Esophagus squamous epithelium (tissue), 5 donors: ENCODE measurements at places on chromosomes 5 and 9.

GRCh38 chr9:78026947-78027346 is 4.7 kb downstream of the GNAQ start:
- DNase-seq: no peak

DNA sequence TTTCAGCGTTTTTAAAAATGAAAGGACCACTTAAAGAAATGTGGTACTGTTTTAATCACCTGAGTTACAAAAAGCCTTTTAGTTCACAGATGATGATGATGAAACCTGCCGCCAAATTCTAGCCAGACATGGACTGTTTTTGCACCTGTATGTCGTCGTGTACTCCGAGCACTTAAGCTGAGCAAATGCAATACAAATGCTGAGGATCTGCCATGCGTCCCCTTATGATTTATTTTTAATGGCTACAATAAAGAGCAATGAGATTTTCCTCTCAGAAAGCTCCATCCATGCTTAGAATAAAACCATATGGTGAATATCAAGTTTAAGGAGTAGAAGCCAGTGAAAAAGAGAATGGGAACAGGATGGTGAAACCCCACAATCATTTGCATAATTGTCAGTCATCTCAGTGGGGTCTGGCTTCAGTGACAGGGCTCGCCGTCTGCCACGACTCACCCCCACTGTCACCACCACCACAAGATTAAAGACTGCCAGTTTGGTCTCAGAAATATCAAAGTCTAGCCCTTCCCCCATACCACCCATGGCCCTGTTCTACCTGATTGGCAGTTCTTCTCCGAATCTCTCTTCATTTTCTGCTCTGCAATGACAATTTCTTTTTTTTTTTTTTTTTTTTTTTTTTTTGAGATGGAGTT is 159.9 kb downstream of the GOLPH3 start:
- no peak for DNase-seq

DNA sequence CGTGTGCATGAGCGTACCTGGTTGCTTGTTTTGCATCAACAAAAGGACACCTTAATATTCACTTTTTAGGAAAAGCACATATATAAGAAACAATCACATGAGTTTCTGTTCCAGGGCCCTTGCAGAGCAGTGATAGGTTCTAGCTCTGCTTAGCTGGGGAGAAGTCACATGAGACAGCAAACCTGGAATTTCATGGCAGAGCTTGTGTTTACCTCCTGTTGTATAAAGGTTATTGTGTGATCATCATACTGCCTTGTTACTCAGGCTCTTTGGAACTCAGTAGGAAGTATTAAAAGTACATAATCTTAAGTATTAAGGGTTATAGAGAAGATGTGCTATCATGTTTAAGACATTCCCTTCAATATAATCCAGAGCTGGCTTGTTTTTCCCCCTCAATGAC is 18.0 kb upstream of the VLDLR start:
- DNase-seq: no peak

GRCh38 chr5:52725808-52726207 is 61.9 kb upstream of the ITGA1 start:
- DNase-seq: no peak

DNA sequence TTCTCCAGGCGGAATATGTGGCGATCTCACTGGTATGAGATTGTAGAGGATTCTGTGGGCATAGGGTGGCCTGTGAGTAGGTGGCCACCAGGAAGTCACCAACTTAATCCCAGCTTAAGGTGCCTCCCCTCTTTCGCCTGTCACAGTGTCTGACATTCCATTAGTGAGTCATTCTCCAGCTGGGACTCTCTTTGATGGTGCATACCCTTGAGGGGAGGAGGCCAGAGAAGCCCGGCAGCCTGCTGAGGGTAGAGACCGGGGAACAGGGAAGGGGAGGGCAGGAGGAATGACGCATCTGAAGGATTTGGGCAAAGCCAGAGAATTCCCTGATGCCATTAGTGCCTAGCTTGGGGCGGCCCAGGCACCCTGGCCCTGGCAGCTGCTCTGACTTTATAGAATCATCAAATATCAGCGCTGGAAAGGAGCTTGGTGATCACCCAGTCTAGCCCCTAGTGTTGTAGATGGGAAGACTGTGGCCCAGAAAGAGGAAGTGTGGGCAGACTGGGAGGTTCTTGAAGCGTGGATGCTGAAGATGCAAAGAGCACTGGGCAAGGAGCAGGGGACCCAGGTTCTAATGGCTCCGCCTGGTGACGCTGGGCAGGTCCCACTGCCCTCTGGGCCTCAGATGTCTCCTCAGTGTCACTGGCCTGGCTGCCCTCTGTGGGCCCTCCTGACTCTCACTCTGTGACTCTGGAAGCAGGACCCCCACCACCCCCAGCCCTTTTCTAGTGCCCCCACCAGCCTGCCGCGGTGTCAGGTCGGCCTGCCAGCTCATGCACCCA is 41.4 kb downstream of the DAB2IP start:
- DNase-seq: no peak

- DNase-seq: no peak
Measured at GRCh38 chr5:172722327-172722815, 48.6 kb downstream of the DUSP1 start.

GRCh38 chr9:14888875-14889274 is 21.4 kb downstream of the FREM1 start:
- no peak for DNase-seq

GRCh38 chr5:1485579-1486118 is 38.1 kb downstream of the LPCAT1 start:
- no peak for DNase-seq

DNA sequence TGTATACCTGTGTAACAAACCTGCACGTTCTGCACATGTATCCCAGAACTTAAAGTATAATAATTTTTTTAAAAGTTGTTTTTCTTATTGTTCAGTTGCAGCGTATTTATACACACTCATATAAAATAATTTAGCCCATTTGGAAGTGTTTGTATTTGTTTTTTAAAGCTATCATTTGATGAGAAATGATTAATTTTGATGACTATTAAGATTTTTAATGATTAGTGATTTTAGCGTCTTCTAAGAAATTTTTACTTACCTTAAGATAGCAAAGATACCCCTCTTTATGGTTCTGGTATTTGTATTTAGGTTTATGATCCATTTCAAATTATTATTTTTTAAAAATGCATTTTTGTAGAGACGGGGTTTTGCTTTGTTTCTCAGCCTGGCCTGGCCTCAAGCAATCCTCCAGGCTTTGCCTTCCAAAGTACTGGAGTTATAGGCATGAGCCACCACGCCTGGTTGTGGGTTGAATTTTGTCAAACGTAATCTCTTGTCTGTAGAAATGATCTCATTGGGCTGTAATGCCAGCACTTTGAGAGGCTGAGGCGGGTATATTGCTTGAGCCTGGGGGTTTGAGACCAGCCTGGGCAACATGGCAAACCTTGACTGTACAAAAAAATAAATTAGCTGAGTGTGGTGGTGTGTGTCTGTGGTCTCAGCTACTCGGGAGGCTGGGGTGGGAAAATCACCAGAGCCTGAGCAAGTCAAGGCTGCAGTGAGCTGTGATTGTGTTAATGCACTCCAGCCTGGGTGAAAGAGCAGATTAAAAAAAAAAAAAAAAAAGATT is 26.9 kb downstream of the CSNK1G3 start:
- DNase-seq: no peak

- DNase-seq: no peak
Measured at GRCh38 chr5:124477577-124477976, 268.9 kb downstream of the ZNF608 start.

- no peak for DNase-seq
Measured at GRCh38 chr5:111999286-111999685, 242.3 kb upstream of the NREP start.

DNA sequence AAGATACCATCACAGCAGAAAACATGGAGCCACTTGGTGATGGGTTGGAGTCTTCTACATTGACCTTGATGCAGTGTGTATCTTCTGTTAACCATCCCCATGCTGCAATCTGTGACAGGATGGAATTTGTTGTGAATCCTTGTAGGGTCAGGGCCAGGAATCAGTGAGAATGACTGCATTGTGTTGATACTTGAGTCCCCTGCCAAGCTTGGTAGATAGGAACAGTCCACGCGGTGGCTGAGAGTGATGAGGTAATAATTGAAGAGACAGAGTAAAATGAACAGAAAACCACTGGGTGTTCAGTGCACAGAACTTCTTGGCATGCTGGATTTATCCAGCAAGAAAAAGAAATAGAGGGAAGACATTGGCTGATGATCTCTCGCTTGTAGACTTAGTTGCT is 217.5 kb downstream of the MAN2A1 start:
- DNase-seq: no peak

GRCh38 chr5:113105693-113106280 is 129.2 kb downstream of the DCP2 start:
- DNase-seq: no peak

- DNase-seq: no peak
Measured at GRCh38 chr5:15215056-15215455, 284.9 kb upstream of the FBXL7 start.
